ENCODE measurements at places on chromosomes 4 and X. TPM values are rescaled to one million over a fixed set of nuclear protein-coding genes. Genes with fewer than 3 reads are reported as not detected.

TMEM156 gene
- polyA plus RNA-seq: 0.58 TPM

GRCh38 chr4:151469970-151470369 is 61.0 kb downstream of the FHIP1A start:
- no peak overlapping the region for H3K4me3 ChIP-seq
- H3K4me1 ChIP-seq: no peaks in the 10 kb centered on the region
- no peaks in the 10 kb centered on the region for H3K27me3 ChIP-seq
- DNase-seq: no peak
- no peak overlapping the region for H3K27ac ChIP-seq

- H3K27me3 ChIP-seq: no peaks in the 10 kb centered on the region
- no peak overlapping the region for H3K27ac ChIP-seq
- H3K36me3 ChIP-seq: no peaks in the 10 kb centered on the region
- no peak for DNase-seq
Observed at GRCh38 chrX:20315140-20315539, 48.4 kb upstream of the RPS6KA3 start.

GRCh38 chr4:83542225-83542624 is 6.3 kb downstream of the GPAT3 start:
- H3K36me3 ChIP-seq: peaks cover 2% of the 10 kb centered on the region
- H3K4me1 ChIP-seq: peaks cover 4% of the 10 kb centered on the region
- H3K27ac ChIP-seq: no peak overlapping the region
- H3K4me3 ChIP-seq: no peak overlapping the region
- no peak for DNase-seq

ADAMTS3 gene
- polyA plus RNA-seq: not detected

TBX22 gene
- not detected for polyA plus RNA-seq

- H3K4me1 ChIP-seq: no peaks in the 10 kb centered on the region
- no peaks in the 10 kb centered on the region for H3K27me3 ChIP-seq
- DNase-seq: no peak
- H3K27ac ChIP-seq: no peak overlapping the region
Observed at GRCh38 chr4:161546902-161547301, 616.9 kb downstream of the FSTL5 start.

DNA sequence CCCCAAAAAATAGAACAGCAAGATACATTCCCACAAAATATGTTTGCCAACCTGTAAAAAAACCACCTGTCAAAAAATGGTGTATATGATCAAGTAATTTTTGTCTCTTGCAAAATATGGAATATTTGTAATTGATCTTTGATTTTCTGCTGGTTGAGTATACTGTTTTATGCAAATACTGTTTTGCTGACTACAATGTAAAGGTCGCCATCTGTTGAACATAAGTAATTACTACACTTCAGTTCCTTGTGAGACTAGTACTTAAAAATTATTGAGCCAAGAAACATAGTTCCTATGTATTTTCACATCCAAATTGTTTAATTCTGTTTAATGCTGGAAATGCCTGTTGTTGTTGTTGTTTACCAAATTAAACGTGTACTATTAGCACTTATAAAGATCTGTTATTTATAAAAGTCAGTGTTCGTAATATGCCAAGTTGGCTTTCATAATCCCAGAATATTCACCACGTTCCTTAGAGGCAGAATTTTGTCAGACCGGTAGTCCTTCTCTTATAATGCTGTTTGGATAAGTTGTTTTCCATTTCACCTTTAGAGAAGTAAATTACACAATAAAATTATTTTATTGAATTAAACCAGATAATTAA is 144.2 kb downstream of the PDLIM5 start:
- H3K4me3 ChIP-seq: no peak overlapping the region
- H3K4me1 ChIP-seq: no peaks in the 10 kb centered on the region
- DNase-seq: no peak
- no peak overlapping the region for H3K27ac ChIP-seq
- H3K36me3 ChIP-seq: peaks cover 1% of the 10 kb centered on the region
- H3K27me3 ChIP-seq: no peaks in the 10 kb centered on the region

DNA sequence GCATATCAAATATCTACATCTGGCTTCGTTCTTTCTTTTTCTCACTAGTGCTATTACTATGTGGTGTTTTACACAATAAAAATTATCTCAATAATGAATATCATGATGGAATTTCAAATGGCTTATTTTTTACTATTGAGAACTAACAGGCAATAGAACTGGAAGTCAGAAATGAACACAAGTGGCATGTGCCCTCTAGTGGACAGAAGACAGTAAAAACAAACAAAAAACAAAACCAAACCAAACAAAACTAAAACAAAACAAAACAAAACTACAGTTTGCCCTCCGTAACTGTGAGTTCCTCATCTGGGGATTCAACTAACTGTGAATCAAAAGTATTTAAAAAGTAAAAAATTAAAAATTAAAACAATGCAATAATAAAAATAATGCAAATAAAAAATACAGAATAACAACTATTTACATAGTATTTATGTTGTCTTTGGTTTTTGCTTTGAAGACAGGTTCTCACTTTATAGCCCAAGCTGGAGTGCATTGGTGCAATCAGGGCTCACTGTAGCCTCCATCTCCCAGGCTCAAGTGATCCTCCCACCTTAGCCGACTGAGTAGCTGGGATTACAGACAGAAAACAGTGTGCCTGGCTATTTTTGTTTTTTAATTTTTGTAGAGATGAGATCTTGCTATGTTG is 195.6 kb upstream of the TACR3 start:
- H3K4me1 ChIP-seq: no peaks in the 10 kb centered on the region
- no peaks in the 10 kb centered on the region for H3K36me3 ChIP-seq
- no peak overlapping the region for H3K27ac ChIP-seq
- H3K27me3 ChIP-seq: no peaks in the 10 kb centered on the region
- no peak for DNase-seq

- no peaks in the 10 kb centered on the region for H3K36me3 ChIP-seq
- H3K27ac ChIP-seq: no peak overlapping the region
- DNase-seq: no peak
- no peaks in the 10 kb centered on the region for H3K4me1 ChIP-seq
Observed at GRCh38 chr4:16993956-16994840, 95.8 kb upstream of the LDB2 start.

FIP1L1 gene
- polyA plus RNA-seq: 12.2 TPM

- H3K27ac ChIP-seq: no peak overlapping the region
- no peaks in the 10 kb centered on the region for H3K27me3 ChIP-seq
- DNase-seq: no peak
- H3K4me1 ChIP-seq: no peaks in the 10 kb centered on the region
- H3K36me3 ChIP-seq: no peaks in the 10 kb centered on the region
- H3K4me3 ChIP-seq: no peak overlapping the region
Observed at GRCh38 chrX:111671668-111672067, 9.3 kb upstream of the ALG13 start.

ARR3 gene
- polyA plus RNA-seq: not detected

DNA sequence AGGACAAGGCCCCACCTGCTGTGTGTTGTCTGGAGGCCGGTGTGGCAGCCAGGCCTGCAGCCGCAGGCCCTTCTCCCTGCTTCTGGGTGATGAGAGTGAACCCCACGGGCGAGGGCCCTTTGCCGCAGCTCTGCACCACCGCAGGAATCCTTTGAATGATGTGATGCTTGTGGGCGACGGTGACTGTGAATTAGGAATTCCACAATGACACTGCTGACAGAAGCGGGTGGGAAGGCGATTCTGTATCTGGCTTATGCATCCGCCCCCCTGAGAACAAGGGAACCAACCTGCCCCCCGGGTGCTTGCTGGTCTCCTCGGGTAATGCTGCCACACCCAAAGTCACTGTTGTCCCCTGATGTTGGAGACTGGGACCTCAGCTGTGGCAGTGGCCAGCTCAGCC is 19.5 kb upstream of the MAN2B2 start:
- H3K4me3 ChIP-seq: no peak overlapping the region
- peaks cover 2% of the 10 kb centered on the region for H3K27me3 ChIP-seq
- no peak for DNase-seq
- H3K36me3 ChIP-seq: no peaks in the 10 kb centered on the region

DNA sequence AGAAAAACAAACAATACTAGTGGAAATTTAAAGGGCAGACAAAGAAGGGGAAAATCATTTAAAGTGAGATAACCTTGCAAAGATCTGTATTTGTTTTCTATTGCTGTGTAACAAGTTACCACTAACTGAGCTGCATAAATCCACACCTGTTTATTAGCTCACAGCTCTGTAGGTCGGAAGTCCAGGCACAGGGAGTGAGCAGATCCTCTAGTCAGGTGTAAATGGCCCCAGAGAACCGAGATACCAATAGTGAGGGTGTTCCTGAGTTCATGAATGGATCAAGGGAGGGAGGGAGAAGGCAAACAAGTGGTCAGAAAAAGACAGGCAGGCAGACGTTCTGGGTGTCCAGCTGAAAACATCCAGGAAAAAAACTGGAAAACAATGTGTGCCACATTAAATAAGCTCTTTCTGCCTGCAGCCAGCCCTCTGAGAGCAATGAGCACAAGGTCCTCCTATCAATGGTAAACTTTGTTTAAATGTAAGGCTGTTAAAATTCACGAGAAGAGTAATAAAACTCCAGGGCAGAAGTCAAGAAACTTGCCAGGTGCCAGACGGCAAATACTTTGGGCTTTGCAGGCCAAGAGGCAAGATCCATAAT is 25.0 kb downstream of the ADGRA3 start:
- H3K4me3 ChIP-seq: no peak overlapping the region
- no peak for DNase-seq
- no peaks in the 10 kb centered on the region for H3K4me1 ChIP-seq
- no peak overlapping the region for H3K27ac ChIP-seq
- no peaks in the 10 kb centered on the region for H3K36me3 ChIP-seq
- H3K27me3 ChIP-seq: no peaks in the 10 kb centered on the region

DNA sequence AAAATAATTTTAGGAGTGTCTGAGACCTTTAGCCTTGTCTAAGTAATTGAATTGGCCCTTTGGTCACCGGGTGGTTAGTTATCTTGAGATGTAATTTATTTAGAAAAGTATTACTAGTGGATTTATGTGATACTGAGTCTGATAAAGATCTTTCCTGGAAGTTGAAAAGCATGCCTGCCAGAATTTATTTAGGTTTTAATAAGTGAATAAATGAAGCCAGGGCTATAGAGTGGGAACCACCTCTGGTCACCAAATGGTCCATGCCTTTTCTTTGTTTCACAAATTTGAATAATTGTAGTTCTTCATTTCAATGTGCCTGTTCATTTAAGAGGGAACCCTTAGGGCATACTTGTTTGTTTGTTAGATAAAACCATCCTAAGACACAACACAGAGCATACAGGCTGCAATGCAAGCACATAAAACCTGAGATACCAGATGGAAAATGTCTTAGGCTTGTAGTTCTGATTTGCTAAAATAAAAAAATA is 627.8 kb downstream of the ADGRL3 start:
- no peaks in the 10 kb centered on the region for H3K36me3 ChIP-seq
- no peak overlapping the region for H3K4me3 ChIP-seq
- H3K4me1 ChIP-seq: no peaks in the 10 kb centered on the region
- no peak overlapping the region for H3K27ac ChIP-seq

CABS1 gene
- not detected for polyA plus RNA-seq

- H3K36me3 ChIP-seq: no peaks in the 10 kb centered on the region
- H3K27ac ChIP-seq: no peak overlapping the region
- peaks cover 1% of the 10 kb centered on the region for H3K4me1 ChIP-seq
- H3K27me3 ChIP-seq: no peaks in the 10 kb centered on the region
- DNase-seq: no peak
- no peak overlapping the region for H3K4me3 ChIP-seq
Observed at GRCh38 chrX:119417842-119418241, 18.7 kb downstream of the SLC25A43 start.

POU3F4 gene
- polyA plus RNA-seq: not detected

COQ2 gene
- polyA plus RNA-seq: 10.0 TPM

GRCh38 chrX:13007519-13008188 is 32.7 kb downstream of the TMSB4X start:
- H3K27ac ChIP-seq: no peak overlapping the region
- no peak for DNase-seq
- no peak overlapping the region for H3K4me3 ChIP-seq
- no peaks in the 10 kb centered on the region for H3K36me3 ChIP-seq
- H3K27me3 ChIP-seq: no peaks in the 10 kb centered on the region

GRCh38 chr4:26048950-26049349 is 134.9 kb downstream of the SMIM20 start:
- DNase-seq: no peak
- no peaks in the 10 kb centered on the region for H3K27me3 ChIP-seq
- no peak overlapping the region for H3K4me3 ChIP-seq
- no peaks in the 10 kb centered on the region for H3K4me1 ChIP-seq
- no peaks in the 10 kb centered on the region for H3K36me3 ChIP-seq

DNA sequence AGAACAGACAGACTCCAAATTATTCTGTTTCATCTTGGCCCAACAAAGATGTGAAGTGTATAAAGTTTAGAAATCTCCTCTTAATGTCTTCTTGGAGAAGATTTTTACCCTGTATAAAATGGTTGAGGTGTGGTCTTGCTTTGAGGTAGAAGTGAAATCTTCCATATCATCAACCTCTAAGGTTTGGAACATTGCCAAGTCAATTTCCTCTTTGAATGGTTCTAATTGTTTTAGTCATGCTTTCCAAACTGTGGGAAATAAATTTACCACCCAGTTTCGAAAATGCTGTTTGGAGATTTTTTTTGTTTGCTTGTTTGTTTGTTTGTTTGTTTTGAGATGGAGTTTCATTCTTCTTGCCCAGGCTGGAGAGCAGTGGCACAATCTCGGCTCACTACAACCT is 174.1 kb upstream of the ADAMTS3 start:
- no peak for DNase-seq
- H3K27ac ChIP-seq: no peak overlapping the region
- no peaks in the 10 kb centered on the region for H3K27me3 ChIP-seq
- no peaks in the 10 kb centered on the region for H3K36me3 ChIP-seq

DNA sequence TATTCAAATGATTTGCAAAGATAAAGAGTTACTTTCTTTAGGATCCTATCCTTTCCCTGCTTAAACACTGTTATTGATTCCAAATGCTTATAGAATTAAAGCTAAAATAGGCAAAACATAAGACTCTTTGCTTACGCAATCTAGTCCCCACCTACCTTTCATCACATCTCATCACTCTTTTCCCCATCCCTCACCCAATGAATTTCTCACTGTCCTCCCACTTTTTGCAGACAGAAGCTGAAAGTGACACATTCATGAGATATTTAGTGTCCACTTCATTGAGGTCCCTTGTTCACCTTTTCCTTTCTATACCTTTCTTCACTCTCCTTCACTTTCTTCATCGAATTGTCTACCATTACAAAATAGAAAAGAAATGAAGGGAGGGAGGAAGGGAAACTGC is 424 bp downstream of the SATL1 start:
- peaks cover 6% of the 10 kb centered on the region for H3K4me1 ChIP-seq
- H3K27me3 ChIP-seq: no peaks in the 10 kb centered on the region
- DNase-seq: no peak
- no peaks in the 10 kb centered on the region for H3K36me3 ChIP-seq
- H3K4me3 ChIP-seq: no peak overlapping the region

GRCh38 chr4:2217726-2218125 is 24.2 kb downstream of the HAUS3 start:
- H3K27ac ChIP-seq: no peak overlapping the region
- H3K27me3 ChIP-seq: no peaks in the 10 kb centered on the region
- no peaks in the 10 kb centered on the region for H3K36me3 ChIP-seq
- no peak overlapping the region for H3K4me3 ChIP-seq
- DNase-seq: no peak
- no peaks in the 10 kb centered on the region for H3K4me1 ChIP-seq

- DNase-seq: no peak
- no peaks in the 10 kb centered on the region for H3K4me1 ChIP-seq
- H3K27ac ChIP-seq: no peak overlapping the region
- H3K27me3 ChIP-seq: peaks cover 2% of the 10 kb centered on the region
Observed at GRCh38 chrX:151830911-151831310, 81.8 kb upstream of the MAGEA4 start.

- DNase-seq: no peak
- H3K27me3 ChIP-seq: no peaks in the 10 kb centered on the region
- no peak overlapping the region for H3K27ac ChIP-seq
- H3K36me3 ChIP-seq: no peaks in the 10 kb centered on the region
- no peak overlapping the region for H3K4me3 ChIP-seq
Observed at GRCh38 chrX:130885996-130886395, 17.0 kb downstream of the ENOX2 start.

Data from liver (tissue), 10 donors.